ENCODE measurements at places on chromosomes 4 and X.
A peak's percentile ranks its signal among the peaks of the same experiment; 100 is the strongest.

- no peak for DNase-seq
Observed at GRCh38 chr4:36011381-36011780, 232.9 kb downstream of the ARAP2 start.

DNA sequence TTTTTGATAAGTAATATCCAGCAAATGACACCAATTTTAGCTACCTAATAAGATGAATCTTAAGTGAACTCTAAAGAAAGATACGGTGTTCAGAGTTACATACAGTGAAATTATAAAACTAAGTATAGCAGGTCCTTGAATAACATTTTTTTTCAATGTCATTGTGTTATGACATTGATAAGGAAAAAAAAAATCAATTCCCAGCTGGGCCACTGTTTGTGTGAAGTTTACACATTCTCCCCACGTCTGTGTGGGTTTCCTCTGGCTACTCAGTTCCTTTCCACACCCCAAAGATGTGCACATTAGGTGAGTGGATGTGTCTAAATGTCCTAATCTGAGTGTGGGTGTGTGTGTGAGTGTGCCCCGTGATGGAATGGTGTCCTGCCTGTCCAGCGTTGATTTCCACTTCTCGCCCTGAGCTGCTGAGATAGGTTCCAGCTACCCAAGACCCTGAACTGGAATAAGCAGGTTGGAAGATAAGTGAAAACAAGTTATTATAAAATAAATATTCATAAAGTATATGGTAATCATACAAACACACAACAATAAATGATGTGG, 31.2 kb upstream of the PPM1K start:
- DNase-seq, result no peak

DNA sequence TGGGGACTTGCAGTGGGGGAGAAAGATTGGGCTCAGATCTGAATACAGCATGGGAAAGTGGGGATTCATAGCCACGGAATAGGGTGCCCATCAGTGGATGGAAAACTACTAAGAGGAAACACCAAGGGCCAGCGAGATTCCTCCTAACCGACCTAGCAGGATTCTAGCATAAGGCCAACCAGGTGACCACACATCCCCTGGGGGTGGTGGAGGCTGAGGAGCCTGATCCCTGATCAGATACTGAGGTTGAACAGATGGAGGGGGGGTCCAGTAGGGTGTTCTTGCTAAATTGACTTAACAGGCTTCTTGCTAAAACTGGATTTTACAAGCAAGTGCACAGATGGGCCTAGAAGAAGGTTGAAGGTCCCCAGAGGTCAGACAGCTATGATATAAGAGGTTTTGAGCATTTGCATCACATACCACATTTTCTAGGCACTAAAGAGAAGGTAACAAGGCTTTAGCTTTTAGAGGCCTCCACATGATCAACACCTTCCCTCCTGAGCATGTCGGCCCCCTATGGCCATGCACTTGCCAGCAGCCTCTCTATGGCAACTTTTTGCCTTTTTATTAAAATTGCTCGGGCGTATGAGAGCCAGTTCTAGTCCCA, 69.1 kb upstream of the PUDP start:
- DNase-seq, result no peak

- no peak for DNase-seq
Observed at GRCh38 chr4:25749150-25749794, 93.6 kb downstream of the SLC34A2 start.

GRCh38 chrX:71870208-71871098, 40.2 kb upstream of the NHSL2 start:
- DNase-seq, result peak; percentile 20

GRCh38 chr4:116952530-116953136, 132.7 kb downstream of the TRAM1L1 start:
- DNase-seq, result no peak

- DNase-seq, result no peak
Observed at GRCh38 chrX:135424469-135424868, 2.7 kb downstream of the SMIM10L2A start.

- DNase-seq, result peak; percentile 9
Observed at GRCh38 chrX:122625821-122626220, 558.3 kb upstream of the GRIA3 start.

DNA sequence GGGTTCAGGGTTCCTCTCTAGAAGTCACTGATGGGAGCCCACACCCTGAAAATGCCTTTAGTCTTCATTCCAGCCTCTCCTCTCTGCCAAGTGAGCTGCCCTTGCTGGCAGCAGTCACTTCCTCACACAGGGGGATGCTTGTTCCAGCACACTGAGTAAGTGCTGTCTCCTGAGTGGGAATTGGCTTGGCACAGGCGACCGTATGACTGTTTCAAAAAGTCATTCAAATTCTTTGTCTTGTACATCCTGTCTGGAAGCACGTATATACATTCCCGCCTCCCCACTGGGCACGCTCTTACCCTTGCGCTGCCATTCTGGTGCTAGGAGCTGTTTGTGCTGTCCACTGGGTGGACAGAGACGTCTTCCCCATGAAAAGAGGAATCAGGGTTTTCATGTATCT, 40.2 kb upstream of the CD99 start:
- no peak for DNase-seq

DNA sequence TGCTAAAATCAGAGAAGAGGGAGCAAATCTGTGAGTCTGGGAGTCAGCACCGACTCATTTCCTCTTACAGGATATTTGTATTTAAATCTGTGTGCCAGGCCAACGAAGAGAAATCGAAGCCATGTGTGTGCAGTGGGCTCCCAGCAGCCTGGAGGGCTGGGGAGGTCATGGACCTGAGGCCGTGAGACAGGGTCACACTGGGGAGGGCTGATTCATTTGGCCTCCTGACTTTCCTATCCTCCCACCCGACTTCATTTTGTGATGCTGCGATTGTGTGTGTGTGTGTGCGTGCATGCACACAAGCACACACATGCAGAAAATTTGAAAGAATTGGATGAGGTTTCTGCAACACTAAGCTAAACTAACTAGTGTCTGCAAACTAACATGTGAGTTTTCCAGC, 48.7 kb upstream of the STX18 start:
- no peak for DNase-seq

DNA sequence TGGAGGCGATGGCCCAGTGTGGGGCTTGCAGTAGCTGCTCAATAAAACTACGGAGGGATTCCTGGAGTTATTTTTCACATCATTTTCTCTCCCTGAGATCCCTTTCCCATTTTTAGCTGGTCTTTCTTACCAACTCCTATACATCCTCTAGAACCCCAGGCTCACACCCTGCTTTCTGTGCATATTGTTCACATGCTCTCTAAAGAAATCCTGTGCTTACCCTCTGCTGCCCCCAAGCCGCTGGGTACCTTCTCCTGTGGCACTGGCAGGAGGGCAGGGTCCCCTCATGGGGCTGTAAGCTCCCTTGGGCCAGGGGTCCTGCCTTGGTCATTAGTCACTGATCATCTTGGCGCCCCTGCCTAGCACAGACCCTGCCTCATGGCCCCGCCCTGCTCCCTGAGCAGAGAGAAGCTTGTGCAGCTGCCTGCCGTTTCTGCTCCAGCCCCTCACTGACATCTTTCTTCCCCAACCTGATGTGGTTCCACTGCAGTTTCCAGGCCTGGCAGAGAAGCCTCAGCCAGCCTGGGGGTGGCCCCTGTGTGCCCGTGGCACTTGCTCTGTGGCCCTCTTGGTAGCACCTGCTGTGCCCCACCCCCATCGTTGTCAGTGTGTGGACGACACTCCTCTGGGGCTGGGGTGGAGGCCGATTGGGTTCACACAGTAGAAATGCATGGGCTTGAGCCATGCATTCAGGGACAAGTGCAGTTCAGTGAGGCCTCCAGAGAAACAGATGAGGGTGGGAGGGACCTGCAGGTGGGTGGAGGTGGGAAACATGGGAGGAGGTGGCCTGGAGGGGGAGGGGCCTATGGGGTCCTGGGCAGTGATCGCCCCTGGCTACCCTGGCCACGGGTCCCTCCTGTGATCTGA, 69.5 kb downstream of the WFS1 start:
- no peak for DNase-seq

- DNase-seq, result no peak
Observed at GRCh38 chr4:85798012-85798770, 323.2 kb downstream of the ARHGAP24 start.

- peak; percentile 33 for DNase-seq
Observed at GRCh38 chrX:140712413-140713173, 3.0 kb downstream of the LINC00632 start.

DNA sequence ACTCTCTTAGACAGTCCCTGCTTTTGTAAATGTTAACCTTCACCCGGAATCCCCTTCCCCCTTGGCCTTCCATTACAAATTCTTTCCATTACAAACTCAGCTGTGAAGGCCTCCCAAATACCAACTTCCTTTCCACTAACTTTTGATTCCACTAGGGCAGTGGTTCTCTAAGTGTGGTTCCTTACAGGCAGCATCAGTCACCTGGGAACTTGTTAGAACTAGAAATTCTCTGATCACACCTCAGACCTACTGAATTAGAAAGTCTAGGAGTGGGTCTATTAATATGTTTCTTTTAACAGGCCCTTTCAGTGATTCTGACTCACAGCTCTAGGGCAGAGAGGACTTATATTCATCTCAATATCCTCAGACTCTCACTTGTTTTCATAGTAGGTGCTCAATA, 19.0 kb upstream of the MRPL1 start:
- no peak for DNase-seq

- peak; percentile 26 for DNase-seq
Observed at GRCh38 chr4:132123870-132124623, 1025.0 kb upstream of the PCDH10 start.

- DNase-seq, result no peak
Observed at GRCh38 chrX:80537096-80537495, 116.8 kb downstream of the TENT5D start.

DNA sequence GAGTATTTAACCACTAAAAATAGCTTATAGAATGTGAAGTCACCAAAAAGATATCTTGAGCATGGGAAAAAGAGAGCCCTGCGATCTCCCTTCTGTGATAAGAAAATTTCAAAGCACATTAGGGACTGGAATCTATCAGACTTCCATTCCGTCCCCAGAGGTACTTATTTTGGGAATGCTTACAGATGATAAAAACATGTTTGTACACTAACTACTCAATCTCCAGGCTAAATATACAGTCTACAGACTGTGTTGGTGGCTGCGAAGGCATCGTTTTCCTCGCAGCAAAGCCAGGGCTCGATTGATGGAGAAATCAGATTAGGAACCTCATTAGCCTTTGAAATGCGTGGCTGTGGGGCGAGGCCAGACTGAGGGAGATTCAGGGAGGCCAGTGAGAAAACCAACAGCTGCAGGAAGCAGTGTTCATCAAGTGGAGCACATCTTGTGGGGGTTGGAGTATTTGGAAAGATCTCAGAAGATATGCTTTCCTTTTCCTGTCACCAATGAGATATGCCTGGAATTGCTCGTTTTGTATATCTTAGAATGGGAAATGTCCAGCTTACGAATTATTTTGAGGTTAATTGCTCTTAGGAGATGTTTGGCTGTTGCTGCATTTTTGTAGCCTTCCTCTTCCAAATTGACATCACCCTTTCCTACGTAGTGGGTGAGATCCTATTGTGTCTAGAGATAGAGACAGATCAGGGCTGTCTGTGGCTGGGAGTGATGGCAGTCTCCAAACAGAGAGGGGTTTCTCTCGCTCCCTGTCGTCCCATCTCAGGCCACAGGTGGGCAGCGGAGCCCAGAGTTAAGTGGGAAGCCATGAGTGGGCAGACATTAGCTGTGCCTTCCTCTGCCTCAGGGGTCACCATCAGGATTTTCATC, 224.9 kb upstream of the FAT1 start:
- DNase-seq, result no peak

- no peak for DNase-seq
Observed at GRCh38 chrX:133300591-133300990, 82.4 kb upstream of the TFDP3 start.

DNA sequence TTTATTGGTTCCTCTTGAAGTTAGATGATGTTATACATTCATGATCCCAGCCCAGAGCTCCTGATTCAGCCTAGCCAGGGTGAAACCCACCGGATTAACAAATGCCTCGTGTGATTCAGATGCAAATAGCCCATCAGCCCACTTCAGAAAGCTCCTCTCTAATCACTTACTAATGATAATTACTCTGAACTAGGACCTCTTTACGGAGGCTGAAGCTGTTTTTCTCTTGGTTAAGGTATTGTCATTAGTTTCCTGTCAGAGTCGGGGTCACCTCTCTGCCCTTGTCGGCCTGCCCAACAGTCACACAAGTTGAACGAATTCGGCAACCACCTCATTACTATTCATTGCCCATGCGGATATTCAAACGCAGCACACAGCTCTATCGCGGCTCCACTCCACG, 36.6 kb downstream of the ZFP42 start:
- DNase-seq, result no peak

DNA sequence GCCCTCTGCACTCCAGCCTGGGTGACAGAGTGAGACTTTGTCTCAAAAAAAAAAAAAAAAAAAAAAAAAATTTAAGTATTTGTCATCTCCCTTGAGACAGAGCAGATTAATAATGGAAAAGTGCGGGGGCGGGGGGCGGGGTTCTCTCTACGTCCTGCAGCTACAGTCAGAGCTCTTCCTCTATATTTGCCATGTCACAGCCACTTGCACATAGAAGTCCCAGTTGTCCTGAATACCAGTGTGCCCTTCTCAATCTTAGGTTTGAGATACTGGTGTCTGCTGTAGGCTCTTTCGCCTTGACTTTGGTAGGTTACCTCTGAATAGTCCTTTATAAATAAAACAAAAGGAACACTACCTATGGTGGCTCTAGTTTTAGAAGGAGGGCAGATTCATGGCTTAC, 237.8 kb upstream of the PGRMC2 start:
- DNase-seq, result no peak

GRCh38 chrX:113289503-113289902, 448.9 kb upstream of the AMOT start:
- DNase-seq, result no peak

GRCh38 chr4:13182133-13182532, 302.0 kb downstream of the RAB28 start:
- no peak for DNase-seq

DNA sequence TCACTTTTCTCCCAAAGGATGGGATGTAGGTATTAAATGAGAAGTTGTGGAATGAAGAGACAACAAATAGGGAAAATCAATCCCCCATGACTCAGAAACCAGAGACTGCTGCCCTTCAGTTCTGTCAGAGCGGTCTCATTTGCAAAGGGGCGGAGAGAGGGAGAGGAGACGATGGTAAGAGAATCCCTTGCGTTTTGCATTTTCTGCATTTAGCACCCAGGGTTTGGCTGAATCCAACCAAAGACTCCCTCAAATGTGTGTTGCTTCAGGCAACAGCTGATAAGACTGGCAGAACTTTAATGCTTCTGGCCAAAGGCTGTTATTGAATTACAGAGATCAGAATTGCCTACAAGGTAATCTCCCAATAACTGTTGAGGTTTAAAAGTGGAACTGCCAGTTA, 230.2 kb downstream of the EVC2 start:
- no peak for DNase-seq

GRCh38 chr4:132934911-132935310, 214.2 kb upstream of the PCDH10 start:
- no peak for DNase-seq

- peak; percentile 53 for DNase-seq
Observed at GRCh38 chrX:40402831-40403533, 177.8 kb upstream of the ATP6AP2 start.

DNA sequence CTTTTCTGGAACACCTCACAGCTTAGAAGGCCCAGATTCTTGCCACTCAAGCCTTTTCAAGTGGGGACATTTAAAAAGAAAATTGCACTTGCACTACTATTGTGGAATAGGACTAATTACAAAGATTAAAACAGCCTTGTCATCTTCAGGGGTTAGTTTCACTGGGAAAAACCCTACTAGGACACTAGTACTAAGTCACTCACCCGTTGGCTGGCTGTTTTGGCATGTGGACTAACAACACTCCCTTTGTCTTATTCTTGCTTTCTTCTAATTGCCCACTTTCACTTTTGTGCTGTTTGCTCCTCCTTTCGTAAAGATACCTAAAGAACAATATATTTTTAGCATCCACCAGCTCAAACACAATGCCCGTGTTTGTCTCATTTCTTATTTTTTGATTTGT, 200.9 kb upstream of the MID1 start:
- peak; percentile 7 for DNase-seq

Data from GM12865 (cell line).